ENCODE measurements at places on chromosomes 5 and 9.
A peak's percentile ranks its signal among the peaks of the same experiment; 100 is the strongest.

DNA sequence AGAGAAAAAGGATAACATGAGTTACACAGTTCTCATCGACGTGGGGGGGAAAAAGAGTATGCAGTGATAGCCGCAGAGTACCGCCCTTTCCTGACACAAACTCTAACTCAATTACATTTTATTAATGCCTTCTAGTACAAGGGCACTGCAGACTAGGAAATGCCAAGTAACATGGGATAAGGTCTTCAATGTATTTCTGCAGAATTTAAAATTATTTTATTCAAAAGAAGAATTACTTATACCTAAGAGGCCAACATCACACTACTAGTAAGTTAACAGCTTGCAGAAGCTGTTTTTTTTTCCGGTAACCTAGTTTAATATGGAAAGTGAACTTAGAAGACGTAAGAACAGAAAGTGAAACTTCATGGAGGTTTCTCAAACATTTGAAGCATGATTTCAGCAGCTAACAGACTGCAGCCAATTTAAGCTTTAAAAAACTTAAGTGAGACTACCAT lies 3.9 kb downstream of the SETX start:
- DNase-seq: no peak

GRCh38 chr5:14581891-14582796 lies 552 bp downstream of the OTULINL start:
- DNase-seq: no peak

- DNase-seq: no peak
Measured at GRCh38 chr5:102603670-102604069, 104.9 kb upstream of the SLCO6A1 start.

DNA sequence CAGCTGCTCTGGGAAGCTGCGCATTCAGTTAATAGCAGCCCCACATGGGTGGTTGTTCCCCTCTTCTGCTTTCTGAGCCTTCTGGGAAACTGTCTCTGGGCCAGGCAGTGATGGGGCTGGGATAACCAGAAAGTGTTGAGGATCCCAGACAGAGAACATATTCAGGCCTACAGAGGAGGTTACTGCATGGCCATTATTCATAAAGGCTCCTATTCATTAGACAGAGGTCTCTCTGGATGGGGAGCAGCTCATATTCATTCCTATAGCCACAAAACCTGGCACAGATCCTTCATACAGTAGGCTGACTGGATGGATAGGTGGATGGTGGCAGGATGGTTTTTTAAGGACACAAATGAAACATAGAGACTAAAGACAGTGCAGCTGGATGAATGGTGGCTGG lies 76.3 kb downstream of the HSPA4 start:
- no peak for DNase-seq

GRCh38 chr5:3452622-3453021 lies 143.0 kb upstream of the IRX1 start:
- DNase-seq: no peak

- no peak for DNase-seq
Measured at GRCh38 chr5:133995341-133995740, 9.4 kb downstream of the VDAC1 start.

DNA sequence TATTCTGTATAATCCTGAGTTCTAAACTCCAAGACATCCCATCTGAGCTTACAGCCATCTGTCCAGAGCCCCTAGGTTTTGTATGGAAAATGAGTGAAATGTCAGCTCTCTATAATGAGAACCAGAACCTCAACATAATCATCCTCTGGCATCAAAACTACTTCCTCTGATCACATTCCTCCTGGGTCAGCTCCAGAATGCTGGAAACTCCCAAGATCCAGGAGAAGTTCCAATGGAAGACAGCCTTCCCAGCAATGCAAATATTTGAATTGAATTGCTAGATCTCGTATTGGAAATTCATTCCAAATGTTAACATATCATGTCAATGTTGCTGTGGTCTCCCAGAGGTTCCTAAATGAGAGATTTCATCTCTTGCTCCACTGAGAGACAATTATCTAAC lies 23.8 kb downstream of the C9 start:
- DNase-seq: no peak

DNA sequence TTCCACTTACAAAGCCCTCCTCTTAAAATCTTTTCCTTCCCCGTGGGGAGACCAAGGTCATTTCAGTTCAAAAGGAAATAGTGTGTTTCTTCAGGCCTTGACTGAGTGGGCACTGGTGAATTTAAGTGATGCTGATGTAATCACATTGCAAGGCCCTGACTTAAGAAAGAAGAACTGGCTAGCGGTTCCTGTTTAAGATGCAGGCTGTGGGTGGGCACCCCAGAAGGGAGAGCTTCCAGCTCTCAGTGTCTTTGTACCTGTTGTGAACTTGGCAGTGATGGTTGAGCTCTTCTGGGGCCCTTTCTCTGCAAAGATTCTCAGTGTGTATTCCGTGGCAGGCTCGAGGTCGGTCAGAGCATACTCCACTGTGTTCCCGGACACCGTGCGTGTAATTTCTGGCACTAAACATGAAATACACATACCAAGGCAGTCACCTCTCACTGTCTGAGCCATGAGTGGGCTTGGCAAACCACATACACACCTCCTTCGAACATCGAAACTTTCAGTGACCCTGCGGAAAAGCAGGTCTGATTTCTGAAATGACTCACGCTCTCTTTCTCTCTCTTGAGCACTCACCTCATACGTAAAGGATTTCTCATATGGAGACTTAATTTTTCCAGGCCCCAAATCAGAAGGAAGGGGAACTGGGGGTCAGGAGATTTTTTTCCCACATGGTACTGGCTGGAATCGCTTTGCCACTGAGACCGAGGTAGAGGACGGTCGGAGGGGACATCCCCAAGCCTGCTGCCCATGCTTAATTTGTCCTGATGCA lies 81.9 kb downstream of the TNC start:
- no peak for DNase-seq

DNA sequence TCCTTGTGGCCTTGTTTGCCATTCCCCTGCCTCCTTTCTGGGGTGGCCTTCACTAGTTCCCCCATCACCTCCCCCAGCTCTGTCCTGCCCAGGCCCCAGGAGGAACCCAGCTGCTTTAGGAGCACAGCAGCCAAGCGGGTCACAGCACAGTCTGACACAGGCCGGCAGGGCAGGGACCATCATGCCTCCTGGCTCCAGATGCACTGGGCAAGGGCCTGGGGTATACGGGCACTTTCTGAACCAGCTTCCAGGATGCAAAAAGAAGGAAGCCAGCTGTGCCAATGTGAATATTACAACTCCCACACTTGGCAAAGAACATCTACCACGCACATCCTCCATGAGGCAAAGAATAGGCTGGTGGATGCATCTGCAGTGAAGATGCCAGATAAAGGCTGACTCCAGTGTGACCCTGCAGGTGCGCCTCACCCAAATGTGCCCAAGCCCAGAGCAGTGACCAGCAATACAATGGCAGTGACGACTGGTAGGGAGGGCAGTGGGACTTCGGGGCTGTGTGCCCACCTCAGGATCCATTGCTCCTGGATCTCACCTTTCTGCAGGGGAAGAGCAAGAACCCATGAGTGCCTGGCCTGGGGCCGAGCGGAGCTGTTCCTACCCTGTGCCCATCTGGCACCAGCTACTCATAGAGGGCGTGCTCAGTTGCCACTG lies 6.3 kb upstream of the IL3 start:
- peak; percentile 49 for DNase-seq

DNA sequence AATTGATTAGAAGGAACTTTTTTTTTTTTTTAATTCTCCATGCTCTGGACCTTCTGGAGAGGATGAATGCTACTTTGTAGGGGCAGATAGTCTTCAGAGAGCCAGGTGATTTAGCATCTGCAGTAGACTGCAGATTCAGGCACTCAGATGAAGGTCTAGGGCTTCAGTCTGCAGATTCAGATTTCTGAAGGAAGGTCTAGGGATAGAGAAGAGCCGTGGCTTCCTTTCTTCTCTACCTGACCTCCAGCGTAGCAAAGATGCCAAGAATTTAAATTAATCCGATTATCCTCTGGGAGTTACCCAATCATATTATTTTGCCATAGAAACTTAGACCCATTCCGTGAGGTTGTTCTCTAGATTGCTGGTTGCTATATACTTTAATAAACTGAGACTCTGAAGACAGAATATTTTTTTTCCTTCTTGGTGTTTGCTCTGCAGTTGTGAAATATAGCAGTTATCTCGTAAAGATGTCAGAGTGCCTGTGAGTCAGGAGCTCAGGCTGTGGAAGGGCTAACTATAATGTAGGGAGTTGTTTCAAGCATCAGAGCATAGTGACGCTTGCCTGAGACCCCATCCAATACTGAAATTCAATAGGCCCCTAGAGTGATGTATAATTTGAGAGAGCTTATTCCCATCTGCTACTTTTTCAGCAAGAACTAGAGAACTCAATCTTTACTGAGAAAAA lies 132.7 kb upstream of the SLC12A2 start:
- DNase-seq: no peak

DNA sequence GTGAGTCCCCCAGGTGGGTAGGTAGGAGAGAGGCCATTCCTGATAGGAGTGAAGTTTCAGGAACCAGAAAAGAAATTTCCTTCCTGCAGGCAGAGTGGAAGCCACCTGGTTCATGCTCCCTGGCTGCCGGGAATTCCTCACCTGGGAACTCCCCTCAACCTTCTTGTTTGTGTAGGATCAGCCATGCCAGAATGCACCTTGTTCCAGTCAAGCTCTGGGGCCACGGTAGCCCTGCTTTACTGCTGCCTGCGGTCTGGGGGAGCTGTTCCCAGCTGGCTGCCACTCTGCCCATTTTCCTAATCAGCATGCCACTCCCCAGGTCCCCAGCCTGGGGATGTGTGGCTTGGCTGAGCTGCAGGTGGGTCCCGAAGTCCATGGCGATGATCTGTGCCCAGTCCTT lies 18.7 kb upstream of the B4GALT1 start:
- DNase-seq: no peak

DNA sequence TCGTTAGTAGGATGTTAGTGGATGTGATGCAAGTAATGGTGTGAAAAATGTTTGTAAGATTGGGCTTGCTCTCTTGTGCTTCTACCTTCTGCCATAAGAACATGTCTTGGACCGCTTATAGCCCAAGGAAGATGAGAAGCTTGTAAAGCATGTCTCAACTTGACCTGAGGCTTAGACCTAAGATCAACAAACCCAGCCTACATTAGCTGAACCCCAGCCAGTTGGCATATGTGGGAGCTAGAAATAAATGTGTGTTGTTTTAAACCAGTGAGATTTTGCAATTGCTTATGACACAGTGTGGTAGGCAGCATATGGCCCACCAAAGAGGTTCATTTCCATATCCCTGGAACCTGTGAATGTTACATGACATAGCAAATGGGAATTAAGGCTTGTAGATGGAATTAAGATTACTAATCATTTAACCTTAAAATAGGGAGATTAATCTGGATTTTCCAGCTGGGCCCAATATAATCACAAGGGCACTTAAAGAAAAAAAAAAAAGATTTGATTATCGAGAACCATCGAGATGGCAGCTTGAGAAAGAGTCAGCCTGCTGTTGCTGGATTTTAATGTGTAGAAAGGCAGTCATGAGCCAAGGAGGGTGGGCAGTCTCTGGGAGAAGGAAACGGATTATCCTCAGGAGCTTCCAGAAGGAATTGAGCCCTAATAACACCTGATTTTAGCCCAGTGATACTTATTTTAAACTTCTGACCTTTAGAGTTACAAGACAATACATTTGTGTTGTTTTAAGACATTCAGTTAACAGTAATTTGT lies 27.3 kb upstream of the EDIL3 start:
- no peak for DNase-seq

GRCh38 chr5:149310947-149311658 lies 34.2 kb upstream of the GRPEL2 start:
- DNase-seq: no peak

- DNase-seq: no peak
Measured at GRCh38 chr5:1429066-1429465, 16.2 kb downstream of the SLC6A3 start.

- no peak for DNase-seq
Measured at GRCh38 chr5:116970318-116970717, 395.7 kb upstream of the SEMA6A start.

GRCh38 chr5:180959661-180960060 lies 29.0 kb upstream of the BTNL3 start:
- no peak for DNase-seq

- DNase-seq: no peak
Measured at GRCh38 chr5:127878174-127878750, 175.1 kb downstream of the CCDC192 start.

DNA sequence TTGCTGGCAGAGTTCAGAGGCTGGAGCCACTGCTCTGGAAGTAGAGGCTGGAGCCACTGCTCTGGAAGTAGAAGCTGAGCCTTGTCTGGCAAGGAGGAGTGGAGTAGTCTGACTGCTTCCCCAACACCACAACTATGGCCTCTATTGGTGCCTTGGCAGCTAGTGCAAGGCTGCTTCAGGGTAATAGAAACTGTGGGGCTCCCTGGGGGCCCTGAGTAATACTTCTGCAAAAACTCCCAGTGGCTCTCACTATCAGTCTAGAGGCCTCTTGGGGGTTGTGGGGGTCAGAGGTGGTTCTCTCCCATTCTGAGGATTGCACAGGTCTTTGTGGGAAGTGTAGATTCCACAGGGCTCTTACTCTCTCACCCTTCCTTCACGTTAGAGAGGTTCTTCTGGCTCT lies 629.0 kb upstream of the PTPRD start:
- DNase-seq: no peak

Data from right atrium auricular region (tissue), 2 donors.